ENCODE measurements at places on chromosomes 2 and 18.

- DNase-seq = no peak
Measured at GRCh38 chr2:45915523-45915922, 264.0 kb downstream of the PRKCE start.

DNA sequence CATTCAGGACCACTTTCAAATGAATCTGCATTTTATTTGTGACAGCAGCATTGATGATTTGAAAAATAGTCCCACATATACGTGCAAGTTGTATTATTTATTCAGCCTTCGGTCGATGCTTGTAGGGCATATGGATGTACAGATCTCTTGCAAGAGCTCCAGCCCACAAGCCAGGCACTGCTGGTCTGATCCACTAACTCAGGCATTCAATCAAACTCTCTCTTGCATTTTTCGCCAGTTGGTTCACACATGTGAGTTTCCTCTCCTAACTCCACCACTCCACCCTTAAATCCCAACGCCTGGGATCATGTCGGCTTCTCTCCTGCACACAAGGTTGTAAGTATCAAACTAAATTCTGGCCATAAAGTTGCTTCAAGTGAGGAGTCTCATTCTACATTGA, 318.7 kb downstream of the CYP26B1 start:
- no peak for DNase-seq

DNA sequence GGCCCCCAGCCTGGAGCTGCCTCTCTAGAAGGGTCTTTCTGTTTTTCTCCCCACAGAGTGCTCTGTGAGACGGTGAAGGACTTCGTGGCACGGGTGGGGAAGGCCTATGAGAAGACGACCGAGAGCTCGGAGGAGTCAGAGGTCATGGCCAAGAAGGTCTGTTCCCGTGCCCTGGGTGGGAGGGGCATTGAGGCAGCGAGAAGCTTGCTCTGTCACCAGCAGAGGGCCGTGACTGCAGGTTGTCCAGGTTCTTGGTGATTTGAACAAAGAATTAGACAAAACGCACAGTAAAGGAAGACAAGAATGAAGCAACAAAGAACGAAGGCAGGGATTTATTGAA, 93.9 kb downstream of the DGKD start:
- DNase-seq = no peak

DNA sequence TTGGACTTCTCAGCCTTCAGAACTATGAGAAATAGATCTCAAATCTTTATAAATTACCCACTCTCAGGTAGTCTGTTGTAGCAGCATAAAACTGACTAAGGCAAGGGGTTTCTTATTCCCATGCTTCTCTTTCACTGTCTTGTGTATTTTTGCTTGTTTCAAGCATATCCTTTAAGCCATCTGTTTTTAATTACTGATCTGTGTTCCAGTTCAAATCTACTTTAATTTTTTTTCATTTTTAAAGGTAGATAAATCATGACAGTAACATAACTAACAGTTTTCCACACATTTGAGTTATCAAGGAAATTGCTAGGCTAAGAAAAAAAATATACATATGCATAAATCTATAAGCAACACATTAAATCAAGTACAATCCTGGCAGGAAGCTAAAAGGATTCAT, 317.9 kb upstream of the TNP1 start:
- DNase-seq = no peak

DNA sequence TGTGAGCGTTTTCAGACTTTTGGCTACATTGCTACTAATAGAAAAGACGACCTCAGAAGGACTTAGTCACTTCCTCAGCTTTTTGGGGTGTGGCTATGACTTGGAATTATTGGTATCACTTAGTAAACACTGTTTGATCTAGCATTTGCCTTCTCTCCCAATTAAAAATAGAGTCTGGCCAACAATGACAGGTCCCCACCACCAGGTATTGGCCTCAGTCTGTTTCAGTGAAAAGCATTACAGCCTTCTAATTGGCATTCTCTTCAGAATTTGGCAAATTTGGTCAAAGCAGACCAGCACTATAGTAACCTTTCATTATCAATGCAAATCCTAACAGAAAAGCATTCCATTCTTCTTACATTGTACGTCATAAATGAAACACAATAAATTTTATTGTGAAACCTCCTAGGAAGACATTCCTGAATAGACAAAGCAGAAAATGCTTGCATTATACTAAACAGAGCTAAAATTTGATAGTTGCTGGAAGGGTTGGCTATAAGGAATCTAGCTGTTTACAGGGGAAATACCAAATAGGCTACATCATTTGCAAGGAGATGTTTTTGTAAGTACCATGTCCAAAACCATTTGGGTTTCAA, 613.9 kb downstream of the IRS1 start:
- DNase-seq = no peak

DNA sequence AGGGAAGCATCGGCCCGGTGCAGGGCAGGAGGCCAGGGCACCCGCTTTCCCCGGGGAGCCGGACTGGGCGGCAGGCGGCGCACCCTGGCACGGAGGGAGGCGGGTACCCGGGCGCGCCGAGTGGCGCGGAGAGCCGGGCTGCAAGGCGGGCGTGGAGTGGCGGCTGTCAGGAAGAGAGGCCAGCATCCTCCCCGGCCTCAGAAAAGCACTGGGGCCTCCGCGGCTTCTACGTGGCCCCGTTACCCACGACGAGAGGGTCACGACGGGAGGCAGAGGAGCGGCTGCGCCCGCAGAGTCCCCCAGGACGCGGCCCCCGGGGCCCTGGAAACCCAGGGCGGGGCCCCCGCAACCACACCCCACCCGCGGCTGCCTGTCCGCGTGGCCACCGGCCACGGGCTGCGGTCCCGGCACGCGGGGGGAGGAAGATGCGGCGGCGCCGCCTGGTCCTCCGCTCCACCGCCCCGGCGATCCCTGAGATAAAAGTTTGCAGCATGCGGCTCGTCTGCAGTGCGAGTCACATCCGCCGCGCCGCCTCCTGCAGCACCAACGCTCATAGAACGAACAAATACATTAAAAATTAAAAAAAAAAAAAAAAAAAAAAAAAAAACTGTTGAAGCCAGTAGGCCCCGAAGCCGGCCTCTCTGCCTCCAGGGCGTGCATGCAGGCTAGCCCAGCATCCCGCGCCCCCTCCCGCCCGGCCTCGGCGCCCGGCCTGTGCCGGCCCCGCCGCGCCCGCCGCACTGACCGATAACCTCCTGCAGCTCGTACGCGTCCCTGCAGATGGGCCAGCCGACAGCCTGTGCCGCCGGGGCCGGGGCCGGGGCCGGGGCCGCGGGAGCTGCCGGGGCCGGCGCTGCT, 683 bp downstream of the STK39 start:
- DNase-seq = peak; percentile 71

DNA sequence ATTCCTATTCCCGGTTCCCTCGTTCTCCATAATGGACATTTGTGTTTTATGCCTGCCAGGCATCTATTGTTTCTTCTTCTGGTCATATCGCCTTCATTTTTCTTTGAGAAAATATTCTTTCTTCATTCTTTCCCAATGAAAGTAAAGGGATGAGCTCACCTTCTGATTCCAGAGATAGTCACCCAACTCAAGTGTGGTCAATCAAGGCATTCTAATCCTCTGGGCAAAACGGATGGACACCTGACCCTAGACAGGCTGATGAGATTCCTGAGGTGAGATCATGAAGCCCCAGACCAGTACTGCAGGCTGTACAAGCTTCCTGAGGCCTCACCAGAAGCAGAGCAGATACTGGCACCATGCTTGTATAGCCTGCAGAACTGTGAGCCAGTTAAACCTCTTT, 52.8 kb downstream of the GAD1 start:
- DNase-seq = no peak

DNA sequence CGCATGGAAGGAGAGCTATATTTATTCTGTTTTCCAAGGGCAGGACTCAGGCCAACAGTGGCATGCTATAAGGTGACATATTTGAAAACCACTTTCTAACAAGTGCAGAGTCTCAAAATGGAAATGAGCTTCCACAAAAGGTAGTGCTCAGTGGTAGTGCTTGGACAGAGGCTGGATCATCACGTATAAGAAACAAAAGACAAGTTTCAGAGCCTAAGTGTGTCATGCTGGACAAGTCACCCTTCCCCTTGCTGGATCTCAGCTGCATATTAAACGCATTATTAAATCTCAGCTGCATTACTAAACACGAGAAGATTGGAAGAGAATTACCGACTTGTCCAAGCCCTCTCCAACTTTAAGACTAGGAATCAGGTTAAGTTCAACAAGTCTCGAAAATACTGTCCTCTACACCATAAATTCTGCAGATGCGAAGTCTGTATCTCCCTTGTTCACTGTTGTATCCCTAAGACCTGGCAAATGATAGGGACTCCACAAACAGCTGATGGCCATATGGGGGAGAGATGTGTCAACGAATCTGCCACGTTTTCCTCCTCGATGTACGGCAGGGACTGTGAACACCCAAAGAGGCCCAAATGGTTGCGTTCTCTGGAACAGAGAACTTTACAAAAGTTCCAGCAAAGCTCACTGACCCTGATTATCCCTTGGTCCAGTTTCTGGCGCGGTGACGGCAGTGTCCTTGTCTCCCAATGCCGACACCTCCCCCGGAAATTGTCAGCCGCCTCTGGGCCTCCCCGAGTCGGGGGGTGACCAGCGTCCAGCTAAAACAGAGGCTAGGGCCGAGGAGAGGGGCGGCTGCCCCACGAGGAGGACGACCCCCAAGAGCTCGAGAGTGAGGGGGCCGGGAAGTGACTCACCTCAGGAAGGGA, 611 bp downstream of the NOL10 start:
- DNase-seq = peak; percentile 10

DNA sequence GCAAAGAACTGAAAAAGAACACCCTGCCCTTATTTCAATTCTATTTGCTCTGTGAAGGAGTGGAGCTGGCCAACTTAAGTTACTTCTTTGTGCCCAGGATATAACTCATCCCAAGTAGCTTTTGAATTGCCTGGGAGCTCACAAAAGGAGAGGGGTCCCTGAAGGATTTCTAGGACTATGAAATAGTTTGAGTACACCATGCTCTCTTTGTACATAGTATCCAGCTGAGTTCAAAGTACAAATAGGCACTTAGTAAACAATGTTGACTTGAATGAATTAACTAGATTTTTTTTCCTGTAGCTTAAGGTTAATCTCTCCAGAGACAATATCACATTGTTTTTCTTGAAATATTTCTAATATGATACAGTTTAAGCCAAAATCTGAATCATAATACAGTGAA, 47.7 kb downstream of the ZC3H15 start:
- DNase-seq = no peak

DNA sequence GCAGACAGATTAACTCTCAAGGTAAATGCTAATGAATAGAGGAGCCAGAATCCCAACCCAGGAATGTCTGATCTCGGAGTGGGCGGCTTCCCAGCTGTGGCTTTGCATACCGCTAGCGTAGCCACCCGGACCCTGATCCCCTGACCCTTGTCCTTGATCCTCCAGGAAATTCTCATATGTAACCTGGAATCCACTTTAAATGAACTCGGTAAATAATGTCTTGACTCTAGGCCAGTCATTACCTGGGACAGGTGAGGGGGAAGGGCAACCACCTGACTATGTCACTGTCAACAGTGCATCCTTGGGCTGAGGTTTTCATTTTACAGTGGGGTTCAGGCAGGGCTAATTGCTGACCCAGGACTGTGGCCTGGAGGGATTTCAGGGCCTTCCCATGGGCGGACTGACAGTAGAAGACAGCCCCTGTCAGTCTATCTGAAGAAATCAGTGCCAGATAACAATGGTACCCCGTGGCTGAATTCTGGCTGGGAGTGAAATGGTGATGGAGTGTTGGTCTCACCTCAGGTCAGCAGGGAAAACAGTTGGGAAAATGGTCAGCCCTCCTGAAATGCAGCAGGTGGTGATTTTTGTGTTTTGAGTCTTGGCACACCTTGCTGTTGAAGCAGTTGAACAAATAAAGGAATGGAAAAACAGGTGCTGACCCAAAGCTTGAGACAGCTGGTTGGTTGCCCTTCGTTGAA, 9.6 kb downstream of the ACKR3 start:
- no peak for DNase-seq

DNA sequence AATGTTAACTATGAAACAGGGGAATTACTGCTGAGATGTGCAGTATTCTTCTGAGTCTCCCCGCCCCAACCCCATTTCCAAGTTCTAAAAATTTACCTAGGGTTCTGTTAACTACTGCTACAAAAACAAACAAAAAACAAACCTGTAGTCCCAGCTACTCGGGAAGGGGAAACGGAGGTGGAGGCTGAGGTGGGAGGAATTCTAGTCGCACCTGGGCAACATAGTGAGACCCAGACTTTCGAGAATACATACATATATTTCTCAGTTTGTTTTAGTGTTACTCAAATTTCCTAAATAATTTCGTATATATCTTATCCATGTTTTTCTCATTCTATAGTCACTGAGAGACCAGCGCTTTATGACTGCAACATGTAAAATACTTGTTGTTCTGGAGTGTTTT, 989 bp downstream of the STAM2 start:
- DNase-seq = no peak

DNA sequence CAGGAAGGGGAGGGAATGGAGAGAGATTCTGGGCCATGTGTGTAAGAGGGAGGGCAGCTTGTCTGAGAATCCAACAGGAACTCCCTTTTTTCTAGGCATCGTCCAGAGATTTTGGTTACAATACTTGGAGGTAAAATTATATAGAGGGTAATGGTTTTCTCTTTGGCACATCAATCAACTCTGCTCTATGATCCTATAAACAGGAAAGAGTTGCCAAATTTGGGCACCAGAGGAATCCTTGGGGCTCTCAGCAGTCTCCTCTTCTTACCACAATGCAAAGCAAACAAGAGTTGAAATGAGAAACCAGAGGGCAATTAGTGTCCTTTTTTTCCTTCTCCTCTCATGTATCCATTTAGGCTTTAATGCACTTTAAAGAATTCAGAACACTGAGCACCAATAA, 243.4 kb downstream of the SLC8A1 start:
- DNase-seq = no peak

Measured in activated CD4-positive, alpha-beta T cell treated with anti-CD3 and anti-CD28 coated beads, Interleukin-2, Interleukin-4, amounts not matched to agents 100 ng/mL and 50 ng/mL, durations not matched to agents 16 hours and 8 hours (primary cell).